Fibroblast of lung (primary cell): ENCODE measurements at places on chromosomes 11 and 22.
A peak's percentile ranks its signal among the peaks of the same experiment; 100 is the strongest.

DNA sequence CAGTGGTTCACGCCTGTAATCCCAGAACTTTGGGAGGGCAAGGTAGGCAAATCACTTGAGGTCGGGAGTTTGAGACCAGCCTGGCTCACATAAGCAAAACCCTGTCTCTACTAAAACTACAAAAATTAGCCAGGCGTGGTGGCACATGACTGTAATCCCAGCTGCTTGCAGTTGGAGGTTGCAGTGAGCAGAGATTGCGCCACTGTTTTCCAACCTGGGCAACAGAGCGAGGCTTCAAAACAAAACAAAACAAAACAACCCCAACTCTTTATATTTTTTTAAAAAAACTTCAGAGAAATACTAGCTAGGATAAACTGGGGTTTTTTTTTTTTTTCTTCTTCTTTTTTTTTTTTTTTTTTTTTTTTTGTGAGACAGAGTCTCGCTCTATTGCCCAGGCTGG, 31.8 kb upstream of the RAPSN start:
- no peak overlapping the region for H3K4me3 ChIP-seq
- DNase-seq, result no peak
- no peaks in the 10 kb centered on the region for H3K4me1 ChIP-seq
- H3K27ac ChIP-seq, result no peak overlapping the region

- peak; percentile 42 for DNase-seq
- H3K27me3 ChIP-seq, result no peaks in the 10 kb centered on the region
- H3K27ac ChIP-seq, result no peak overlapping the region
- H3K36me3 ChIP-seq, result no peaks in the 10 kb centered on the region
- H3K4me1 ChIP-seq, result no peaks in the 10 kb centered on the region
These were observed 655.7 kb upstream of the KIRREL3 start for GRCh38 chr11:127656116-127656836.

GRCh38 chr22:36977401-36977861, 41.8 kb downstream of the TST start:
- no peak overlapping the region for H3K27ac ChIP-seq
- H3K4me1 ChIP-seq, result no peaks in the 10 kb centered on the region
- DNase-seq, result no peak
- no peaks in the 10 kb centered on the region for H3K36me3 ChIP-seq
- no peaks in the 10 kb centered on the region for H3K27me3 ChIP-seq
- peak overlapping the region; percentile 69 for H3K4me3 ChIP-seq

DNA sequence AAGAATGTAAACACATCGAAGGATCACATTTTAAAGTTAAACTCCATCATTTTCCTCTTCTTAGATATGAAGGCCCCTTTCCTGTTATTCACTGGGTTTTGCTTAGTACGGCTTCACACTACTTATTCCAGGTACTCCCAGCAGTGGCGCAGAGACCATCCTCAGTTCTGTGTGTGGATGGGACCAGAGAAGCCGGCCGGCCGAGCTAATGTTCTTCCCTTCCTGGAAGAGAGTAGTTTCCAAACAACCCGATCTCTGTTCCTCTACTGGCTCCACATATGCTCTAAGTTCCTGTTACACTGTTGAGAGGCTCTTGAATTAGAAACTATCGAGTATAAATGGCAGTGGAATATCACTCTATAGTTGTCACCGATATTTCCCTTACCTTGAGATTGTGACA, 684 bp upstream of the NFRKB start:
- peak overlapping the region; percentile 73 for H3K4me3 ChIP-seq
- peak; percentile 1 for DNase-seq
- no peaks in the 10 kb centered on the region for H3K27me3 ChIP-seq
- H3K27ac ChIP-seq, result no peak overlapping the region

- DNase-seq, result no peak
- no peaks in the 10 kb centered on the region for H3K27me3 ChIP-seq
- no peaks in the 10 kb centered on the region for H3K36me3 ChIP-seq
- H3K4me3 ChIP-seq, result no peak overlapping the region
- no peak overlapping the region for H3K27ac ChIP-seq
- H3K4me1 ChIP-seq, result no peaks in the 10 kb centered on the region
These were observed 71.8 kb upstream of the PARVG start for GRCh38 chr22:44108806-44109385.

- no peaks in the 10 kb centered on the region for H3K27me3 ChIP-seq
- H3K36me3 ChIP-seq, result no peaks in the 10 kb centered on the region
- peaks cover 14% of the 10 kb centered on the region for H3K4me1 ChIP-seq
- H3K27ac ChIP-seq, result no peak overlapping the region
These were observed 35.4 kb downstream of the CD82 start for GRCh38 chr11:44600839-44601383.

- H3K4me3 ChIP-seq, result no peak overlapping the region
- DNase-seq, result no peak
- H3K27ac ChIP-seq, result no peak overlapping the region
- no peaks in the 10 kb centered on the region for H3K27me3 ChIP-seq
- H3K4me1 ChIP-seq, result no peaks in the 10 kb centered on the region
These were observed 41.0 kb upstream of the PARVG start for GRCh38 chr22:44139773-44140172.

- no peaks in the 10 kb centered on the region for H3K4me1 ChIP-seq
- H3K27me3 ChIP-seq, result peaks cover 7% of the 10 kb centered on the region
- no peak overlapping the region for H3K27ac ChIP-seq
- no peak overlapping the region for H3K4me3 ChIP-seq
- no peaks in the 10 kb centered on the region for H3K36me3 ChIP-seq
These were observed 7.1 kb downstream of the SLC1A2 start for GRCh38 chr11:35412285-35412684.

GRCh38 chr11:14641801-14642200, 1.8 kb upstream of the PDE3B start:
- H3K27me3 ChIP-seq, result no peaks in the 10 kb centered on the region
- no peaks in the 10 kb centered on the region for H3K4me1 ChIP-seq
- no peak overlapping the region for H3K4me3 ChIP-seq
- H3K27ac ChIP-seq, result no peak overlapping the region
- H3K36me3 ChIP-seq, result no peaks in the 10 kb centered on the region
- DNase-seq, result no peak

- H3K4me1 ChIP-seq, result peaks cover 31% of the 10 kb centered on the region
- no peak for DNase-seq
- H3K36me3 ChIP-seq, result peaks cover 6% of the 10 kb centered on the region
- no peaks in the 10 kb centered on the region for H3K27me3 ChIP-seq
These were observed 1.2 kb downstream of the MICALL1 start for GRCh38 chr22:37907036-37907954.

- H3K27me3 ChIP-seq, result peaks cover 13% of the 10 kb centered on the region
- H3K27ac ChIP-seq, result no peak overlapping the region
- DNase-seq, result peak; percentile 22
- H3K4me3 ChIP-seq, result no peak overlapping the region
These were observed 48.1 kb upstream of the EIF3D start for GRCh38 chr22:36577019-36577418.

- no peaks in the 10 kb centered on the region for H3K4me1 ChIP-seq
- H3K27me3 ChIP-seq, result no peaks in the 10 kb centered on the region
- H3K36me3 ChIP-seq, result no peaks in the 10 kb centered on the region
- H3K27ac ChIP-seq, result no peak overlapping the region
These were observed 22.2 kb upstream of the UBASH3B start for GRCh38 chr11:122633219-122633829.

DNA sequence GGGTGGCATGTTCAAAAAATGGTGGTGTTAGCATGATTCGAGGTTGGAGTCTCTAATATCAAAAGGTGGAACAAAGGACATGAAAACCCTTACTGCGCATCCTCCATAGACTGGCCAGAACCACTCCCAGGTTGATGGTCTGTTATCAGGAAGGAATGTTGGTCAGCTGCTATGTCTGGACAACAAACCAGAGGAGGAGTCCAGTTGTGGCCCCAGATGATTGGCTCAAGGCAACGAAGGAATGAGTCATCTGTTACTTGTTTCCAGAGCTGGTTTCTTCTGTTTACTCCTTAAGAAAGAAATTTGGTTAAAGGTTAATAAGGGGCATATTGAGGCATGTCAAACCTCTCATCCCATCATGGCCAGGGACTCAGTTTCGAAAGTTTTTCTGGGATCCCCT, 56.8 kb upstream of the GRIA4 start:
- H3K36me3 ChIP-seq, result no peaks in the 10 kb centered on the region
- H3K27me3 ChIP-seq, result no peaks in the 10 kb centered on the region
- H3K27ac ChIP-seq, result no peak overlapping the region
- DNase-seq, result peak; percentile 21
- H3K4me1 ChIP-seq, result no peaks in the 10 kb centered on the region
- no peak overlapping the region for H3K4me3 ChIP-seq

DNA sequence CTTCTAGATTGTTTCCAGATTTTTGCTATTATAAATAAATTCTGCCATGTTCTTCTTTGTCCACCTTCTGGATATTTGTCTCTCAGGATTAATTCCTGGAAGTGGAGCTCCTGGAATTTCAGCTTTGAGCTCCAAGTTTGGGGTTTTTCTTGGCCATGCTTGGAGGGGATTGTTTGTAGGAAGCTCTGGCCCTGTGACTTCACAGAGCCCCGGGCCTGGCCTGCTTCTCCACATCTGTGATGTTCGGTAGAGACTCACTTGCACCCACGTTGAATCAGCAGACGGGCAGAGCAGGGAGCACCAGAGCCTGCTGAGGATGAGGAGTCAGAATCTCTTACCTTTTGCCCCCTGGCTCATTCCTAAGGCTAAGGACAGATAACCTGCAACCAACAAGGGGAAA, 35.7 kb downstream of the LRRC32 start:
- H3K4me1 ChIP-seq, result peaks cover 3% of the 10 kb centered on the region
- H3K36me3 ChIP-seq, result no peaks in the 10 kb centered on the region
- H3K27me3 ChIP-seq, result peaks cover 11% of the 10 kb centered on the region
- no peak overlapping the region for H3K4me3 ChIP-seq
- no peak overlapping the region for H3K27ac ChIP-seq
- no peak for DNase-seq

GRCh38 chr22:43945632-43946383, 9.4 kb upstream of the SAMM50 start:
- no peaks in the 10 kb centered on the region for H3K27me3 ChIP-seq
- H3K4me3 ChIP-seq, result no peak overlapping the region
- H3K27ac ChIP-seq, result no peak overlapping the region
- no peaks in the 10 kb centered on the region for H3K4me1 ChIP-seq

DNA sequence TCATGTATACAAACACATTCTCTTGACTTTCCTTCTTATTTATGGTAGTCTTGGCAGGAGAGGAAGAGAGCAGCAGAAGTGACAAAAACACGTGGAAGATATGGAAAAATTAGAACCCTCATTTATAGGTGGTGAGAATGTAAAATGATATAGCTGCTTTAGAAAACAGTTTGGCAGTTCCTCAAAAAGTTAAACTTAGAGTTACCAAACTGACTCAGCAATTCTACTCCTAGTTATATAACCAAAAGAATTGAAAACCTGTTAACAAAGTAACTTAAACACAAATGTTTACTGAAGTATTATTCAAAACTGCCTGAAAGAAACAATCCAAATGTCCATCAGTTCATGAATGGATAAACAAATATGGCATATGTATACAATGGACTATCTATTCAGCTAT, 16.8 kb downstream of the NUCB2 start:
- no peak overlapping the region for H3K4me3 ChIP-seq
- no peaks in the 10 kb centered on the region for H3K36me3 ChIP-seq
- DNase-seq, result peak; percentile 11
- no peak overlapping the region for H3K27ac ChIP-seq

DNA sequence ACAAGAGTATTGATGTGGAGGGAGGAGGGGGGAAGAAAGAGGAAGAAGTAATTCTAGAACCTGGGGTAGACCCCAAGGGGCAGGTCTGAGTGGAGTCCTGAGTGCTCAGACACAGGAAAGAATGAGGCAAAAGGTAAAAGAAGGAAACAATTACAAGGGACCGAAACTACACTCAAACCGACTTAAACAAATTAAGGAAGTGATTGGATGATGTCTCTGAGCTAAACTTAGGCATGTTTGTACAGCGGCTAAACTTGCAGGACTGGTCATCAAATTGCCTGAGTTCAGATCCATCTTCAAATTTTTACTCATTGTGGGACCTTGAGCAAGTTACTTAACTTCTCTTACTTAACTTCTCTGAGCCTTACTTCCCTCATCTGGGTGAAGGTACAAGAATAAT, 86.3 kb upstream of the LRRC55 start:
- no peak for DNase-seq
- peaks cover 3% of the 10 kb centered on the region for H3K27me3 ChIP-seq
- H3K4me3 ChIP-seq, result no peak overlapping the region

DNA sequence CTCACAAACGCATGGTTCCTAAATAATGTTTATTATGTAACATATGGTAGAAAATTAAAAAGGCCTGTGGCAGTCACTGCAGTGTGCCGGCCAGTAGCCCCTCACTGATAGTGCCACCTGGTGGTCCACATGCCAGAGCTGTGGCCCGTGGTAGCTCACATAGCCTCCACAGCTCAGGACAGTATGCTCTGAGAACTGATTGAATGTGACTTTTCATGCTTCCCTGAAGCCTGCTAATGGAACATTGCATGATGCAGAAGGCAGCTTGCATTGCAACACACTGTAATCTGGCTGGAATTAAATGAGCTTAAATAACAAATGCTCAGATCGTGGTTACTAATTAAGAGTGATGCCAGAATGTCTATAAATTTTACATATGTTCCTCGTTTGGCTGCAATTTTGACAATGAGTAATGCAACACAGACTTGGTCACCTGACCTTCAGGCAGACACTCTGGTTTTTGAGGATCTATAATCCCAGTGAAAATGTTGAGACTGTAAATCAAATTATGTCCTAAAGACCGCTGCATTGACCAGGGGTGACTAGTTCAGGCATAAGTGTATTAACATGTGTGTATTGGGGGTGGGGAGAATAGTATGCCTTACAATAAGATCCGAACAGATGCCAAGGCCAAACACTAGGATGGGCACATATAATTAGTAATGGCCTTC, 566.4 kb downstream of the METTL15 start:
- H3K27me3 ChIP-seq, result no peaks in the 10 kb centered on the region
- H3K27ac ChIP-seq, result peak overlapping the region; percentile 7
- no peak overlapping the region for H3K4me3 ChIP-seq
- DNase-seq, result peak; percentile 68
- H3K36me3 ChIP-seq, result no peaks in the 10 kb centered on the region

DNA sequence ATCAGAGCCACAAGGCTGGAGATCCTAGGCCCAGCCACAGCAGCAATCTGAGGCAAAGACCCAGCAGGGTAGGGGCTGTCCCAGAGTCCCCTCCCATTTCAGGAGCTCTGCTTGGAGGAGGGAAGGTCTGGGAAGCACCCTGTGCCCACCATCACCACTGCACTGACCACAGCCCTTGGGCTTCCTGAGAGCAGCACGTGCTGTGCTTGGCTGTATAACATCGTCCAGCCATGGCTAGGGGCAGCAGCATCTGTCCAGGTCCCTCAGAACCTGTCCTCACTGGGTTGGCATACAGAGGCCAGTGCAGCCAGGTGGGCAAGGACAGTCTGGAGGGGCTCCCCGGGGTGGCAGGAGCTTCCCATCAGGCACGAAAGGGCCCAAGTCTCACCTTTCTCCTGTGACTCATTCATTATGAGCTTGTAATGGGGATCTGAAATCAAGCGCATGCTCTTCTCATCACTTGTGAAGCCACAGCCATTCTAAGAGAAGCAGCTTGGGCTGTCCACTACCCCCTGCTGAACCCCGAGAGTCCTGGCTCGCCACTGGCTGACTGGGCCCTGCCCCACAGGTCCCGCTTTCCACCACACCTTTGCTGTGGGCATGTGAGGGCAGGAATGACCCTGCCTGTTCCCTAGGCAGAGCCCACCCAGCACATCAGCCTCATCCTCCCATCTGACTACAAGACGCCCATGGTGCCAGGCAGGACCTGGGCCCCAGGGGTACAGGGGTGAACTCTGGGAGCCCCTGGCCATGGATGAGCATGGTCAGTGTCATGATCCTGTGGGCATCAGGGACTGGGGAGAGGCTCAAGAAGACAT, 83.3 kb downstream of the MED15 start:
- H3K27me3 ChIP-seq, result peaks cover under 1% of the 10 kb centered on the region
- no peak for DNase-seq
- H3K4me1 ChIP-seq, result no peaks in the 10 kb centered on the region
- no peak overlapping the region for H3K27ac ChIP-seq
- peaks cover 15% of the 10 kb centered on the region for H3K36me3 ChIP-seq
